ENCODE measurements at places on chromosomes 5 and 9. TPM values are rescaled to one million over a fixed set of nuclear protein-coding genes. Genes with fewer than 3 reads are reported as not detected.

Gene DAB2IP
- total RNA-seq, result not detected

Gene OR1Q1
- total RNA-seq, result not detected

Gene IFNA8
- total RNA-seq, result not detected

Gene EFNA5
- total RNA-seq, result not detected

Gene LRRTM2
- total RNA-seq, result 0.07 TPM

DNA sequence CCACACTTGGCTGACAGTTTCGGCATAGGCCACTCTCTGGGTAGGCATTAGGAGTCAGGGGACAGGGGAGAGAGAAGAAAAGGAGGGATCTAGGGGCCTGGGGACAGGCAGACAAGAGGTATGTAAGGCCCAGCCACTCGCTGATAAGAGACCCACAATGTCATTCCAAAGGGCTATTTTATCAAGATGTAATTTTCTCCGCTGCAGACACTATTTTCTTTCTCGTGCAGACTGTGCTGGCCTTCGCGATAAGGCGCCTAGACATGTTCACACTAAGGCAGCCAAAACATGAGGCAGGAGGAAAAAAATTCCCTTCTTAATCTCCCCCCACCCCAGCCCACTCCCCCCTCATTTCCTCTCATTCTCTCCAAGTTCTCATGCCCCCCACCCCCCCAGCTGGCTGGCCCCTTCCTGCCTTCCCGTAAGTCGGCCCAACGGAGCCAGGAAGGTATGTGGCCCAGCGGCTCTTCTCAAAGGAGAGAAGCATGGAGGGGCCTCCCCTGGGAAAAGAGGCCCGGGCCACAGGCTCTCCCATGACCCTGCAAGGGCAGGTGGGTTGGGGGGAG is 44.9 kb upstream of the SYNPO start:
- no peaks in the 10 kb centered on the region for H3K36me3 ChIP-seq
- H3K27me3 ChIP-seq, result no peaks in the 10 kb centered on the region
- no peak overlapping the region for H3K4me3 ChIP-seq
- DNase-seq, result no peak
- H3K27ac ChIP-seq, result no peak overlapping the region

- H3K36me3 ChIP-seq, result no peaks in the 10 kb centered on the region
- H3K27me3 ChIP-seq, result peaks cover 11% of the 10 kb centered on the region
- DNase-seq, result no peak
- no peaks in the 10 kb centered on the region for H3K4me1 ChIP-seq
- H3K27ac ChIP-seq, result no peak overlapping the region
Measured at GRCh38 chr5:116600876-116601275, 26.3 kb upstream of the SEMA6A start.

DNA sequence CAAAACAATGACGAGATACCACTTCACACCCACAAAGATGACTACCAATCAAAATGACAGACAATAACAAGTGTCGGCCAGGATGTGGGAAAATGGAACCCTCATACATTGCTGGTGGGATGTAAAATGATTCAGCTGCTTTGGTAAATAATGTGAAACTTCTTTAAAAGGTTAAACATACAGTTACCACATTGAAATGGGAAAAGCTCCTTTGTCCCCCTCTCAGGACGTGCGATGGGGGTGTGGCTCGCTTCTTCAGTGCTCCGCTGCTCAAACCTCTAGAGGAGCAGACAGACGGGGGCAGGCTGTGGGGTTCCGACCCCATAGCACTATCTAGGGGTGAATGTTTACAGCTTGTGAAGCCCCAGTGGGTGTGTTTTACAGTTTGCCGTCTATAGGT is 8.0 kb upstream of the PLPP6 start:
- peaks cover 7% of the 10 kb centered on the region for H3K4me1 ChIP-seq
- no peak overlapping the region for H3K27ac ChIP-seq
- H3K4me3 ChIP-seq, result no peak overlapping the region
- no peaks in the 10 kb centered on the region for H3K36me3 ChIP-seq

GRCh38 chr5:169302491-169303118 is 1.7 kb upstream of the SLIT3 start:
- no peaks in the 10 kb centered on the region for H3K4me1 ChIP-seq
- peak; percentile 87 for DNase-seq
- no peak overlapping the region for H3K4me3 ChIP-seq

- H3K27me3 ChIP-seq, result peaks cover 6% of the 10 kb centered on the region
- no peak overlapping the region for H3K27ac ChIP-seq
- H3K4me1 ChIP-seq, result peaks cover 4% of the 10 kb centered on the region
- DNase-seq, result no peak
- no peak overlapping the region for H3K4me3 ChIP-seq
Measured at GRCh38 chr9:694092-694402, 147.4 kb upstream of the DMRT1 start.

GRCh38 chr5:11048760-11049159 is 287.7 kb upstream of the DAP start:
- H3K4me3 ChIP-seq, result no peak overlapping the region
- H3K27ac ChIP-seq, result no peak overlapping the region
- no peaks in the 10 kb centered on the region for H3K4me1 ChIP-seq
- H3K36me3 ChIP-seq, result no peaks in the 10 kb centered on the region
- no peaks in the 10 kb centered on the region for H3K27me3 ChIP-seq

DNA sequence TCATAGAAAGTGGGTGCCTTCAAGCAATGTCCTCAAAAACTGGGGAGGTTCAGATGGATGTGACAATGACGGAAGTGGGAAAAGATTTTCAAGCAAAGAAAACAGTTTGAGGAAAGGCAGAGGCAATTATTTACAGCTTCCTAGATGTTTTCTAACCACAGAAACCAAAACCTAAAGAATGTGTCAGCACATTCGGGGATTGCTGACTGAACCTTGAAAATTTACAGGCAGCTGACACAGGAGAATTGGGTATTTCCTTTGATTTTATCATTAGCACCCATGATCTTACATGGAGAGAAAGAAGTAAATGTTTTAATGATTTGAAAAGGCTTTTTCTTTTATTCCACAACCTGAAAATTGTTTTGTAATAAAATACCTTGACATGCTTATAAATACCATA is 369.0 kb downstream of the ACTL7B start:
- no peaks in the 10 kb centered on the region for H3K36me3 ChIP-seq
- no peak overlapping the region for H3K4me3 ChIP-seq
- H3K4me1 ChIP-seq, result peaks cover 2% of the 10 kb centered on the region
- no peaks in the 10 kb centered on the region for H3K27me3 ChIP-seq
- no peak overlapping the region for H3K27ac ChIP-seq

- no peak overlapping the region for H3K27ac ChIP-seq
- peaks cover 7% of the 10 kb centered on the region for H3K4me1 ChIP-seq
- DNase-seq, result no peak
Measured at GRCh38 chr5:156991714-156992113, 28.7 kb upstream of the TIMD4 start.

DNA sequence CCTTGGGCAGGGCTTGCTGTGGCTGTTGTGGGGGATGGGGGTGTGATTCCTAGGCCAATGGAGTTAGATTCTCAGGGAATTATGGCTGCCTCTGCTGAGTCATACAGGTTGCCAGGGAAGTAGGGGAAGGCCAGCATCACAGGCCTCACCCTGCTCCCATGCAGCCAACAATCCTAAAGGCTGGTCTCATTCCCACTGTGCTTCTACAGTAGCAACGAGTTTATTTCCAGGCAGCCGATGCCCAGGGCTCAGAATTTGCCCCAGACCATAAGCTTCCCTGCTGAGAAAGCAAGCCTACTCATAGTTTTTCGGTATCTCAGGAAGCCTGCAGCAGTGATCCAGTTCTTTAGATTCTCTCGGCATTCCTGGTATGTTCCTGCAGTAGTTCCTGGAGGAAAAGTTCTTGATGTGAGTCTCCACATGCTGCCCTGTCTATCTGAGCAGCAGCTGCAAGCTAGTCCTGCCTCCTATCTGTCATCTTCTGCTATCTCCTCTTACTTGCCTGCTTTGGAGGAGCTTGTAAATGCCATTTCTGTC is 59.3 kb upstream of the SELENOP start:
- no peak for DNase-seq
- H3K27ac ChIP-seq, result no peak overlapping the region

All from activated CD4-positive, alpha-beta T cell treated with anti-CD3 and anti-CD28 coated beads, Interleukin-2, amount 10 ng/mL, durations not matched to agents 24 days and 14 days (primary cell).